ENCODE measurements at places on chromosomes 5 and 9. TPM values are rescaled to one million over a fixed set of nuclear protein-coding genes. Genes with fewer than 3 reads are reported as not detected.

The TMEM232 gene
- total RNA-seq = 2.5 TPM

The TAS2R1 gene
- total RNA-seq = not detected

The ZDHHC11B gene
- 9.1 TPM for total RNA-seq

The CCL27 gene
- total RNA-seq = 0.33 TPM

The ZFP37 gene
- 3.6 TPM for total RNA-seq

The PCDHGA8 gene
- total RNA-seq = 2.4 TPM

The NME5 gene
- total RNA-seq = 1.5 TPM

The PCDHA9 gene
- total RNA-seq = 0.14 TPM

The FBP2 gene
- not detected for total RNA-seq

The HTR1A gene
- total RNA-seq = not detected

The PTPRD gene
- total RNA-seq = 21.4 TPM

The GLIPR2 gene
- total RNA-seq = 52.2 TPM

The CRB2 gene
- 0.05 TPM for total RNA-seq

The PCDHA4 gene
- total RNA-seq = 0.48 TPM

The ROPN1L gene
- 0.67 TPM for total RNA-seq

The CHSY3 gene
- 5.8 TPM for total RNA-seq

The OGN gene
- 28.4 TPM for total RNA-seq

The LHX3 gene
- total RNA-seq = not detected

The SEMA6A gene
- total RNA-seq = 24.9 TPM

The LCN2 gene
- total RNA-seq = 0.69 TPM

The TRPM3 gene
- 0.90 TPM for total RNA-seq

The MAMDC4 gene
- total RNA-seq = 2.4 TPM

The DBH gene
- not detected for total RNA-seq

The SETX gene
- total RNA-seq = 45.2 TPM

The COL5A1 gene
- 196 TPM for total RNA-seq

The FXN gene
- 9.4 TPM for total RNA-seq

The KCNT1 gene
- 0.28 TPM for total RNA-seq

The HAVCR2 gene
- total RNA-seq = 16.1 TPM

The SPAG8 gene
- 0.76 TPM for total RNA-seq

The PRRC2B gene
- 151 TPM for total RNA-seq

The TMEM252 gene
- total RNA-seq = not detected

The OBP2B gene
- not detected for total RNA-seq

The CKMT2 gene
- total RNA-seq = 18.6 TPM

The PLAC8L1 gene
- not detected for total RNA-seq

The CCDC69 gene
- total RNA-seq = 70.6 TPM
